Esophagus squamous epithelium (tissue), 5 donors: ENCODE measurements at places on chromosomes 6 and 20.

DNA sequence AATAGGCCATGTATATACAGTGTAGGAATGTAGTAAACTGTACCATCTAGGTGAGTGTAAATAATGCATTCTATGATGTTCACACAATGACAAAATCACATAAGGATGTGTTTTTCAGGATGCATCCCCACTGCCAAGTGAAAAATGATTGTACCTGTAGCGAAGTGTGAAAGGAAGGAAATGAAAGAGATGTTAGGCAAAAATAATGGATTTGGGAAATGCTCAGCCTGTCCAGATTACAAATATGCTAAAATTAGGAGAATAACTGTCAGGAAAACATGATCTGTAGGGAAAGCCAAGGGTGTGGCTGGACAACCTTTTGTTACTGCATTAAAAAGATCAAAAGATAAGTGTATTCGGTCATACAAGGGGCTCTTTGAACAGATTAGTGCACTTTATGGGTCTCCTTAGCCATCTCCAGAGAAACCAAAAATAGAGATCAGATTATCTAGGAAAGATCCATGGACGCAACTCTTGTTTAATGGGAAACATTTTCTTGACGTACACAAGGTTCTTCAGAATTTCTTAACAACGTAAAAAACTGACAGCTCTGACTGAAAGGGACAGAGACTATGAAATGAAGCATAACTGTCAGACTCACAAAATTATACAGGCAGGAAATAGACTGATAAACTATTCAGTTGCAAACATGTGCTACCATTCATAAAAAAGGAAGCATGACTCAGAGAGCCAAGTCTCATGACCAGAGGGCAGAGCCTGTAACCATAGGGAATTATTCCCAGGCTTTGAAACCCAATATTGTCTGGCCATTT lies 253.6 kb upstream of the RAB32 start:
- DNase-seq, result no peak

DNA sequence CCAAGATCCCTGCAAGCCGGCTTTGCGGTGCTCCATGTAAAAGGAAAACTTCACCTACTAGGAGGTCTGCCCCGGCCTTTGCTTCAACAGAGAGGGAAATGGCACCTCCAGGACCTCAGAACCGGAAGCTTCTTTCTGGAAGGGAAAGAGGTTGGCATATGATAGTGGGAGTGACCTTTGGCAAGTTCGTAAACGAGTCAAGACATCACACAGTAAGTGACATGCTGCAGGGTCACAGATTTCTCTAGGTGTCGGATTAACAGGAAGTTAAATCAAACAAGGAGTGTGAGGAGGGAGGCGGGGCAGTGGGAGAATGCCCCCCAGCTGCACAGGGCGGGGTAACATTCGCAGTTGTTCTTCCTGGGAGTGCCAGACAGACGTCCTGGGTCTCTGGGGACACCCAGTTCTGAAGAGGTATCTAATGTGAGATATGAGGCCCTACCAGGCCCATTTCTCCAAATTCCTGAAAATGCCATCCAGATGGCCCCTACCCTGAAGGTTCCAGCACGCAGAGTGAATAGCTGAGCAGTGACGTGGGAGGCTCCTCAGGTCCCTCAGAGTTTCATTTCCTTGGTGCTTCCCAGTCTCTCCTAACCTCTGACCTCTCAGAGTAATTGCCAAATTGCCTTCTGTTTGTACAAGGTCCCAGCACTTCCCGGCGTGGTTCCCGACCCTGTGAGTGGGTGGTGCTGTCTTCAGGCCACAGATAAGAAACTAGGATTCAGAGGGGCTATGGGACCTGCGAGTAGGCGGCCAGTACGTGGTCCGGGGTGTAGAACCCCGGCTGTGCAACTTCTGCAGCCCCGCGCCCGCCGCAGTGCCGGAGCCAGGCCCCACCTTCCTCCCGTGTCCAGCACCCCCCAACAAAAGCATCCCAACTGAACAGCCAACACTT lies 1.9 kb downstream of the RRBP1 start:
- DNase-seq, result no peak

- no peak for DNase-seq
These were observed 10.6 kb upstream of the TUBB2B start for GRCh38 chr6:3237761-3238662.

DNA sequence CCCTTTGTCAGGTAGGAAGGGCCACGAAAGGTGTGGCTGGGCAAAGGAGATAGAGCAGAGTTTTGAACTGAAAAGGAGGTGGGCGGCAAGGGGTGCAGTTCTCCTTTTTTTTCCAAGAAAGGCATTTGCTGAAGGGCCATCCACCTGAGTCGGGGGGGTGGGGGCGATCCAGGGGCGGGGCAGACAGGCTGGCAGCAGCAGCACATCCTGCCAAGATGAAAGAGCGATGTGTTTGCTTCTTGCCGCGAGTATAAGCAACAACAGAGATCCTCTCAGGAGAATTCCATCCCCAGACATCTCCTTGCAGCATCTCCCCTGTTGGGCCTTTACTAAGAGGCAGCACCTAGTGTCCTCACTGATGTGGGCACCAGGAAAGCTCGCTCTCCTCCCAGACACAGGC lies 516.5 kb downstream of the CD83 start:
- DNase-seq, result no peak

GRCh38 chr20:1085492-1086276 lies 32.7 kb upstream of the PSMF1 start:
- DNase-seq, result no peak

- DNase-seq, result no peak
These were observed 4.6 kb downstream of the SMIM29 start for GRCh38 chr6:34243901-34244884.

GRCh38 chr6:108132863-108133262 lies 33.0 kb upstream of the NR2E1 start:
- DNase-seq, result no peak

DNA sequence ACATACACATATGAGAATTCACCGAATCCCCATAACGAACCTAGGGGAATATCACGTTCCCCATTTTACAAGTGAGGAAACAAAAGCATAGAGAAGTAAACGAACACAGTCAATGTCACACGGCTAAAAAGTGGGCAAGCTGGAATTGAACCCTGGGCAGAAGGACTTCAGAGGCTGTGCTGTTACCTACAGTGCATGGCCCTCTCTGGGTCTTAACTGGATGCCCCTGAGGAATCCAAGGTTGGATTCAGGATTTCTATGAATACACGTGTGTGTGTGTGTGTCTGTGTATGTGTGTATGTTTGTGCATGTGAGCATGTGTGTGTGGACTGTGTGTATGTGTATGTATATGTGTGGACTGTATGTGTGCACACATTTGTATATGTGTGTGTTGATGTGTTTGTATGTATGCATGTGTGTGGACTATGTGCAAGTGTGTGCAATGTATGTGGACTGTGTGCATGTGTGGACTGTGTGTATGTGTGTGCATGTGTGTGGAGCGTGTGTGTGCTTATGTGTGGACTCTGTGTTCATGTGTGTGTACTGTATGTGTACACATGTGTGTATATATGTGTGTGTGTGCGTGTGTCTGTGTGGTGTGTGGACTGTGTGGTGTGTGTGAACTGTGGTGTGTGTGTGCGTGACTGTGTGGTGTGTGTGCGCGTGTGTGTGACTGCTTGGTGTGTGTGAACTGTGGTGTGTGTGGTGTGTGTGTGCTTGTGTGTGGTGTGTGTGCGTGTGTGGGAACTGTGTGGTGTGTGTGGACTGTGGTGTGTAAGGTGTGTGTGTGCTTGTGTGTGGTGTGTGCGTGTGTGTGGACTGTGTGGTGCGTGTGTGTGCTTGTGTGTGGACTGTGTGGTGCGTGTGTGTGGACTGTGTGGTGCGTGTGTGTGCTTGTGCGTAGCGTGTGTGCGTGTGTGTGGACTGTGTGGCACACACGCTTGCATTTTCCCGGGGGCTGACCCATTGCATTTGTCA lies 49.0 kb downstream of the HNF4A start:
- DNase-seq, result no peak
